ENCODE measurements at places on chromosomes 3 and 15.
A peak's percentile ranks its signal among the peaks of the same experiment; 100 is the strongest.

DNA sequence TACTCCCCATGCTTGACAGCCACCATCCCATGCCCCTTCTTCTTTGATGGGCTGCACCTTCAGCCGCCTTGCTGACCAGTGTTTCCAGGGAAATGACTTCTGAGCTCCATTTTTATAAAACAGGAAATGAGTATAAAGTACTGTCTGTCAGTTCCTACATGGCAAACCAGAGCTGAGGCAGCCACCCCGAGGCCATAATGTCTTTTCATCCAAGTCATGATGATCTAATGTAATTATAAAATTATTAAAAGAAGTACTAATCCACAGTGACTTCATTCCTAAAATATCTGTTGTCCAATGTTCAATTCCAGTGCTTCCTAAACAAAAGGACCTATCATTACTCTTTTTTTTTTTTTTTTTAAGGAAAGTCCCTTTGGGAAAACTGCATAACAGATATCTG is 75.2 kb upstream of the HERC1 start:
- DNase-seq, result no peak

- DNase-seq, result no peak
Observed at GRCh38 chr3:108098003-108098370, 7.2 kb upstream of the CD47 start.

GRCh38 chr15:100032358-100033085 is 299.3 kb upstream of the LYSMD4 start:
- no peak for DNase-seq

DNA sequence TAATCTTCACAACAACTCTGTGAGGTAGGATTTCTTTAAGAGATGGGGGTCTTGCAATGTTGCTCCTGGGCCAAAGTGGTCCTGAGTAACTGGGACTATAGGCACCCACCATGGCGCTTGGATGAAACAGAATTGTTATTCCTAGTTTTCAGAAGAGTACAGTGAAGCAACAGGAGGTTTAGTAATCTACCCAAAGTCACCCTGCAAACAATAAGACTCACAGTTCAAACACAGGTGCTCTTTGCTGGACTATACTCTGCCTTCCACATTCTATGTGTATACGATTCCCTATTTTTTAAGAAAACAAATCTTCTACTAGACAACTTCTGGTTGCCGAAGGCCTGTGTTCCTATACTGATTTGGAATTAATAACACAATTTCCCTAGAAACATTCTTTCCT is 8.1 kb downstream of the C3orf70 start:
- DNase-seq, result no peak

DNA sequence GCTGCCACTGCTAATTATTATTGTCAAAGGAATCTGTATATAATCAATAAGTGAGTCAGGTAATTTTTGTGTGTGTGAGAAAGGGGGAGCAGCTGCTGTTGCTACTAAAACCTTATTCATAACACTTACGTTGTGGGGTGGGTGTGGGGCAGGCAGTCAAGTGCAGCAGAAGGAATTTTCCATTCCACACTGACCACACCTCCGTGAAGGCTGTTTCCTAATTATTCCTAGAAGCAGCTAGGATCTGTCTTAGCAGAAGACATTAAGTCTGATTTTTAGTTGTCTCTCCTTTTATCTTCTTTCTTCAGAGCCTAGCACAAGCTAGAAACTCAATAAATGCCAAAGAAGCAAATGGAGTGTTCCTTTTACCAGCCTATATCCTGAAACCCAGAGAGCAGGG is 4.0 kb upstream of the U2SURP start:
- no peak for DNase-seq

- peak; percentile 84 for DNase-seq
Observed at GRCh38 chr15:40957581-40958051, 4.3 kb downstream of the CHAC1 start.

DNA sequence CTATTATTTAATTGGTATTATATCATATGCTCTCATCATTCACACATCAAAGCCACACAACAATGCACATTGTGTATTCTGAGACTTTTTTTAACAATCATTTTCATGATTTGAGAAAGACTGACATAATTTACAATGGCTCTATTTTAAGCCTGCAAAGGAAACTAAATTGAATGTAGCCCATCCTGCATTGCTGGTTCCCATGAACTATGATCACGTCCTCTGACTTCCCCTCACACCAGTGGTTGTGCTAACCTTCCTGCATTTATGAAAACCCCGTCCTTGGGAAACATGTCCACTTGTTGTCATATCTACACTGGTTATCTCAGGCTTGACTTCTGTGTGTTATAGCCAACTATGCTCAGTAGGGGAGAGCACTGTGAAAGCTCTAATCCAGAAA is 546.2 kb downstream of the MECOM start:
- no peak for DNase-seq

GRCh38 chr15:66067687-66068086 is 185.9 kb downstream of the MEGF11 start:
- no peak for DNase-seq

- no peak for DNase-seq
Observed at GRCh38 chr3:105555206-105555605, 188.5 kb downstream of the ALCAM start.

DNA sequence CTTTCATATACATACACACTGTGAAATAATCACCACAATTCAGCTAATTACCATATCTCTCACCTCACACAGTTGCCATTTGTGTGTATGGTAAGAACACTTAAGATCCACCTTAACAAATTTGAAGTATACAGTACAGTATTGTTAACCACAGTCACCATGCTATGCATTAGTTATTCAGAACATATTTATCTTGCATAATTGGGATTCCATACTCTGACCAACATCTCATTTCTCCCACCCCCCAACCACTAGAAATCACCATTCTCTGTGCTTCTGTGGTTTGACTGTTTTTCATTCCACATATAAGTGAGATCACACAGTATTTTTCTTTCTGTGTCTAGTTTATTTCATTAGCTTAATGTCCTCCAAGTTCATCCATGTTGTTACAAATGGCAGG is 247.7 kb upstream of the CTNNB1 start:
- no peak for DNase-seq

DNA sequence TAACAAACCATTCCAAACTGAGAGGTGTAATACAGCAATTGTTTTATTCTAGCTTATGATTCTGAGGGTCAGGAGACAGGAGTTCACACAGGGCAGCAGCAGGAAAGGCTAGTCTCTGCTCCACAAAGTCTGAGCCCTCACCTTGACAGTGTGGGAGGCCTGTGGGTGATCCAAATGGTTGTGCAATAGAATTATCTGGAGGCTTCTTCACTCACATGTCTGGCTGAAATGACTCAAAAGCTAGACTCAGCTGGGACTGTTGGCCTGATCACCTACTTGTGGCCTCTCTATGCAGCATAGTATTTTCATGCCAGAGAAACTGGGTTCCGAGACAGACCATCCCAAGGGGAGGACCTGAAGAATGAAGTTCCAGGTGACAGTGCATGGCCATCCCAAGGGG is 233.9 kb upstream of the UBE2E2 start:
- no peak for DNase-seq

GRCh38 chr3:167740961-167741587 is 5.6 kb downstream of the SERPINI1 start:
- no peak for DNase-seq

DNA sequence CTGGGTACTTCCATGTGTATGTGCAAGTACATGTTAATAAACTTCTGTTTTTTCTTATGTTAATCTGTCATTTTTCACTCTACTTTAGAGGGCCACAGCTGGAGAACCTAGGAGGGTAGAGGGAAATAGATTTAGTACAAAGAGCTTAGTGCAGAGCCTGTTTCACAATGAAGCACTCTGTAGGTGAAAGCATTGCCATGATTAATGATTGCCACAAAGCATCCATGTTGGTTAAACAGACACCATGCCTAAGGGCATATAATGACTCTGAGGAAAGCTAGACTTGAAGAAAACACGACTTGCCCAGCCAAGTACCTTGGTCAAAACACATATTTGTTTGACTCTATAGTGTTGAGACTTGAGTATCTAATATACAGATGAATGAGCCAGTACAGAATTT is 338.4 kb downstream of the FHIT start:
- DNase-seq, result no peak

Data from left ventricle myocardium superior (tissue), 1 donor.